ENCODE measurements at places on chromosomes 7 and 10.
A peak's percentile ranks its signal among the peaks of the same experiment; 100 is the strongest.

- DNase-seq = no peak
Observed at GRCh38 chr7:148791546-148791945, 92.5 kb downstream of the EZH2 start.

- DNase-seq = no peak
Observed at GRCh38 chr7:10022957-10023356, 950.7 kb upstream of the PHF14 start.

GRCh38 chr10:60417901-60418300 is 28.2 kb upstream of the ANK3 start:
- no peak for DNase-seq

DNA sequence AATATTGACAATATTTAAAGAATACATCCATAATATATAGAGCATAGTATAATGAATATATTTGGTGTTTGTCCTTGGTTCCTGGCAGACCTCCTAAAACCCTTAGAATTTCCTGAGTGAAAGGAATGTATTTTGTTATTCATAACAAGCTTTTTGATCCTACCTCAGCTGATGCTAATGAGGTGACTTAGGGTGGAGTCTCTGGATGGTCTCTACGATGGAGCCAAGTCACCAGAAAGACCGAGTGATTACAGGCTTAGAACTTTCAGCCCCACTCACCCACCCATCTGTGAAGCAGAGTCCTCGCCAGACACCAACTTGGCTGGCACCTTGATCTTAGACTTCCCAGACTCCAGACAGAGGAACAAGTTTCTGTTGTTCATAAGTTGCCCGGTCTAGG is 35.9 kb downstream of the UPF2 start:
- DNase-seq = no peak

GRCh38 chr7:131945957-131946544 is 389.6 kb upstream of the PODXL start:
- no peak for DNase-seq

DNA sequence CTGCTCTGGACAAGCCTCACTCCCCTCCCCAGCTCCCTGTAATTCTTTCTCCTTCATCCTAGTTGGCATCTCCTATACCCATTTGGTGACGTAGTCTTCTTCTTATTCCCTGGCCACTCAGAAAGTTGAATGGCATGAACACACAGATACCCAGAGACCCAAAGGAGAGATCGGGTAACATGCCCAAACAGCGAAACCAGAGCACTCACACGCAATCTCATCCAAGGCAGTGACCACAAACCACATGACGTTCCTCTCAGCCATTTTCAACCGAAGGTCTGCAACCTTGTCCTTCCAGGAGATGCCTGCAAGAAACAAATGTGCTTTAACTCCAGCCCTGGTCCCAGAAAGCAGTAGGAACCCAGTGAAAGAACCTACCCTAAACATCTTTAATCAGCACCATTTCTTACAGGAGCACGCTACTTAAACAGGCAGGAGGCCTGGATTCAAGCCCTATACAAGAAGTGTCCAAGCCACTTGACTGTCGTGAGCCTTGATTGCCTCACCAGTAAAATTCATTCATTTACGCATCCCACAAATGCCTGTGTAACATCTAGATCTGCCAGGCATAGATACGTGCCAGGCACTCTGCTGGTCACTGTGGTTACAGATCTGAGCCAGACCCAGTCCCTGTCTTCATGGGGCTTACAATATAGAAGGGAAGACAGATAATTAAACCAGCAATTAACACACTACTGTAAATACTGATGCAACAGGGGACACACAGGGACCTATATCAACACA is 37.1 kb downstream of the XPNPEP1 start:
- DNase-seq = no peak

GRCh38 chr7:36686499-36686898 is 37.8 kb downstream of the AOAH start:
- no peak for DNase-seq

DNA sequence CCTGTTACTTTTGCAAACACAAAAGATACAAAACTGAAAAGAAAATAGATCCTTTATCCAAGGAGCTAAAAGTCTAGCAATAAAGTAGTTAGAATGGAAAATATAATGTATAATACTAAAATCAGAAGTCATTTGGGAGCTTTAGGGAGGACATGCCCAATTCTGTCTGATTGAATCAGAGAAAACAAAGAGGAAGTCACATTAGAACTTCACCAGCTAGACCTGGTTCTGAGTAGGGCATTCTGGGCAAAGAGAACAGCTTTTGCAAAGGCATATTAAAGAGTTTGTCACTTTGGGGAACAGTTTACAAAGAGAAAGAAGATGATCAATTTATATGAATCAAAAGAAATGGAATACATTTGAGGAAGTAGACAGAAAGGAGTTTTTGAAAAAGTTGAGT is 107.0 kb upstream of the PRSS1 start:
- DNase-seq = no peak

DNA sequence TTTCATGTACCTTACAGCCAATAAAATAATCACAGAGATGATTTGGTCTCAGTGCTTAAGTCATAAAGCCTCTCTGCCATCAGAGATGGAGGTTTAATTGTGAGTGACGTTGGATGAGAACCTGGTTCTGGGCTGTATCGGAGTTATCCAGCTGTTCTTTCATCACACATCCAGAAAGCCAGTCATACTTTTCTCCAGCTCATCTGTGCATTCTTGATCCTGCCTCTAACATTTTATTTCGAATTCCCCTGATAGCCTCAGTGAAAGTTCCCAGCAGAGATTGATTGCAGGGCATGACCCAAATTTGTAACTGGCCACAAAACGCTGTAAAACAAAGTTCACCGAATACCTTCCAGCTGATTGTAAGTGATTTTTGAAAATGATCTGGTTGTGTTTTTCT is 212.6 kb upstream of the HABP2 start:
- DNase-seq = no peak

GRCh38 chr10:20407357-20407756 is 489.8 kb downstream of the NEBL start:
- DNase-seq = no peak

GRCh38 chr7:94325122-94325475 is 69.6 kb upstream of the COL1A2 start:
- DNase-seq = no peak

DNA sequence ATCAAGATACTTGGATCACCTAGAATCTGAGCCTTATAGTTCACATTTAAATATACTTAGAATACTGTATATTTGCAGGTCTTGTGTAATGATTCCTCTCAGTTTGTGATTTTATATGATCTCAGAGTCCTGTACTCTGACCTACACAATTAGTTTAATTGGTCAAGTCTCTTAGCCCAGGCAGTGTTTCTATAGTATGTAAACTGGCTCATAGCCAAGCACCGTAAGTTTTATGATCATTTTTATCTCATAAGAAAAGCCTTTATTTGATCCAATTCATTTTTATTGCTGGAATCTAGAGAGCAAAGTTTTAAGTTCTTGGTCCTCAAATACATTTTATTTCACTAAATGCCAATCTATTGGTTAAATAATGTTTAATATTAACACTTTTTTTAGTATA is 242.2 kb downstream of the MALRD1 start:
- DNase-seq = no peak

DNA sequence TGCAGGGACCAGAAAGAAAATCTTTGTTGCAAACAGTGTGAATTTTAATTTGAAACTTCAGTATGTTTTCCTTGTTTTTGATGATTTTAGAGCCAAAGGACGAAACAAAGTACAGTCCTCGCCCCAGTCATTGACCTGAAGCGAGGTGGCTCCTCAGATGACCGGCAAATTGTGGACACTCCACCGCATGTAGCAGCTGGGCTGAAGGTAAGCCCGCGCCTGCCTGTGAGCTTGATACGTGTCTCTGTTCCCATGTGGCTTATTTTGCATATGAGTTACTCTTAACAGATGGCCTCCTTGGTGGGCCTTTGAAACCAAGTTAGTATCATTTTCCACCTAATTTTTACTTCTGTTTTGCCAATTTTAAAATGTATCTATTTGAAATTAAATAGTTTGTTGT is 12.3 kb downstream of the RBM17 start:
- no peak for DNase-seq

DNA sequence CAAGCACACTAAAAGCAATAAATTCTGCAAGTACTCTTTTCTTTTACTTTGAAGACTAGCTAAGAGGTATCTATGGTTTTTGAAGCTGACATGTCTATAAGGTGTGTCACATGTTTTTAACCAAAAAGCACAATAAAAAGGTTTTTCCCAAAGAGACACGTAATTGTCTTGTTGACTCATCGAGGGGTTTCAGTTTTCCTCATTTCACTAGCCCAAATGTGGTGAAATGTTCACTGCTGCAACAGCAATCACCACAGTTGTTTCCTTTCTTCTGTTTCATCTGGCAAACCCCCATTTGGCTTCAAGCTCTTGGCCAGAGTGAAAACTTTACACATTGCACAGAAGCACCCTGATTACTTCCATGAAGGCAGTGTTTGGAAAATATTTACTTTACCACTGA is 3.8 kb upstream of the HOXA4 start:
- no peak for DNase-seq

DNA sequence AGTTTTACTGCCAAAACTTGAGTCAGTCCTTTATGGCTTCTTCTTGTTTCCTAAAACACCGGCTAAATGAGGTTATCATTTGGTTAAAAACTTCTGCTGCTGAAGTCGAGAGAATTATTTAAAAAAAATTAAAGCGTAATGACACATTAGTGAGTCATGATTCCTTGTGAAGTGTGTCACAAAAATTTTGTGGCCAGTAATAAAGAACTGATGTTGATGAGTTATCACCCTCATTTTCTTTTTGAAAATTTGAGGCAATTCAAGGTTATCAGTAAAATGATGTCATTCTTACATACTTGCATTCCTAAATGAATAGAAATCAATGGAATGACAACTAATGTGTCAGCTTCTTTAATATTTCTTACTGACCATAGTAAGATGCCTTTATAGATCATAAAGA is 427.4 kb downstream of the SORCS3 start:
- DNase-seq = no peak

GRCh38 chr7:130918129-130919052 is 184.4 kb upstream of the KLF14 start:
- peak; percentile 75 for DNase-seq

- DNase-seq = no peak
Observed at GRCh38 chr10:105964009-105964408, 1200.5 kb downstream of the SORCS1 start.

DNA sequence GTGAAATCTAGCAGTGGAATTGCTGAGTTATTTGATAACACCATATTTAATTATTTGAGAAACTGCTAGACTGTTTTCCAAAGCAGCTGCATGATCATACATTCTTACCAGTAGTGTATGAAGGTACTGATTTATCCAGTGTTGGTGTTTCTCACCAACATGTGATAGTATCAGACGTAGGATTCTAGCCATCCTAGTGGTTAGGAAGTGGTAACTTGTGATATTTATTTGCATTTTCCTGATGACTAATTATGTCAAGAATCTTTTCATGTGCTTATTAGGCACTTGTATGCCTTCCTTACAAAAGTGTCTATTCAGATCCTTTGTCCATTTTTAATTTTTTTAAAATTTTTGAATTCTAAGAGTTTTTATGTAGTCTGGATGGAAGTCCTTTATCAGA is 54.2 kb upstream of the PLXDC2 start:
- no peak for DNase-seq

DNA sequence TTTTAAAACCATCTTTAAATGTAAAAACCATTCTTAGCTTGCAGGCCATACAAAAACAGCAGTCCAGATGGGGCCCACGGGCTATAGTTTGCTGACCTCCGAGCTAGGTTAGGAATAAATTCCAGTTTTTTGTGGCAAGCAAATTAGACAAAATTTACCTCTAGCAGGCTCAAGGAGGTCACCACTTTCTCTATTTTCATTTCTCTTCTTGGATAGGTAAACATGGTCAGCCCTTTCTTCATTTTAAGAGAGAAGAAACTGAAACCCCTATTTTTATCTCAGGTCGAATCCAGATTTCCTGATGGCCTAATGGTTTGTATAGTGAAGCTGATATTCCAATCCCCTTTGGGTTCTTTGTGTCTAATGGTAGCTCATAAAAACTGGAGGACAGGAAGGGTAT is 10.7 kb downstream of the IKZF5 start:
- no peak for DNase-seq

GRCh38 chr10:30738416-30738815 is 108.9 kb upstream of the LYZL2 start:
- no peak for DNase-seq

GRCh38 chr10:126953886-126954285 is 48.7 kb downstream of the DOCK1 start:
- no peak for DNase-seq

DNA sequence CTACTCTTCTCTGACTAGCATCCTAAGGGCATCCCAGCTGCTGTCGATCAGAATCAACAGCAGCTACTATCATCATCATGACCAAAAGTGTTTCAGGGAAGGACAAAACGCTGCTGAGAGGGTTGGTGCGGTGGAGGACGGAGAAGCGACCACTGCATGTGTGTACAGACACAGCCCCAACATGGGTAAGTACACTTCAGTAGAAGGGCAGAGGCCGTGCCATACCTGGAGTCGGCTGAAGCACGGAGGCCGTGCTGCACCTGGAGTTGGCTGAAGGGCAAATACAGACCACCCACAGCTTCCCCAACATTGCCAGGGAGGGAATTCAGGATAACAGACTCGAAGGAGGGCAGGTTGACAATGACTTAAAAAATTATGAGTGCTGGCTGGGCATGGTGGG is 67.8 kb upstream of the CYTH3 start:
- DNase-seq = no peak

DNA sequence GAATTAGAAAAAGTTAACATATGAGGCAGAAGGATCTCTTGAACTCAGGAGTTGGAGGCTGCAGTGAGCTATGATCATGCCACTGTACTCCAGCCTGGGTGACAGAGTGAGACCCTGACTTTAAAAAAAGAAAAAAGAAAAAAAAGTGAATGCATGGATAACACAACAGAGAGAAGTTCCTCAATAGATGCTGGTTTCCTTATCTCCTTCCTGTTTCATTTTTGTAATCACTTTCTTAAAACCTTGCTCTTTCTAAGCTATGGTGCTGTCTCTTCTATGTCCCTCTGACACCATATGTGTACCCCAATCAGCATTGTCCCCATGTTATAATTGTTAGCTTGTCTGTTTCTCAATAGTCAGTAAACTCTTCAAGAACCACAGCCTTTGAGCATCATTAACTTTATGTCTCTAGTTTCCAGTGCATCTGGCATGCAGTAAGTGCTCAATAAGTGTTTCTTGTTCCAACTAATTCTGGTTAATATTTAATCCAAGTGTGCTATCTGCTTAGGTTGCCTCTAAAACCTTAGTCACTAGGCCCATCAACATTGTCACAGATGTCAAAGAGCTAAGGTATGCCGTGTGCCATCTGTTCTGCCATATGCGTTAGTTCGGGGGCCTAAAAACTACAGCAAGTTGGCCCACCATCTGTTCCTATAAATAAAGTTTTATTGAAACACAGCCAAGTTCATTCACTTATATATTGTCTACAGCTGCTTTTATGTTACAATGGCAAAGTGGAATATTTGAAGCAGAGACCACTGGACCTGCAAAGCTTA is 36.2 kb downstream of the MPP7 start:
- no peak for DNase-seq

GRCh38 chr10:114678820-114679219 is 20.7 kb upstream of the ABLIM1 start:
- no peak for DNase-seq

- no peak for DNase-seq
Observed at GRCh38 chr10:12938271-12938670, 63.2 kb downstream of the CCDC3 start.

GRCh38 chr7:54615537-54615936 is 73.4 kb downstream of the VSTM2A start:
- DNase-seq = no peak
